Stimulated activated CD4-positive, alpha-beta T cell treated with anti-CD3 and anti-CD28 coated beads, Interleukin-2, amount 100 ng/mL, for 48 hours (primary cell): ENCODE measurements at places on chromosomes 5 and 9.
A peak's percentile ranks its signal among the peaks of the same experiment; 100 is the strongest.

DNA sequence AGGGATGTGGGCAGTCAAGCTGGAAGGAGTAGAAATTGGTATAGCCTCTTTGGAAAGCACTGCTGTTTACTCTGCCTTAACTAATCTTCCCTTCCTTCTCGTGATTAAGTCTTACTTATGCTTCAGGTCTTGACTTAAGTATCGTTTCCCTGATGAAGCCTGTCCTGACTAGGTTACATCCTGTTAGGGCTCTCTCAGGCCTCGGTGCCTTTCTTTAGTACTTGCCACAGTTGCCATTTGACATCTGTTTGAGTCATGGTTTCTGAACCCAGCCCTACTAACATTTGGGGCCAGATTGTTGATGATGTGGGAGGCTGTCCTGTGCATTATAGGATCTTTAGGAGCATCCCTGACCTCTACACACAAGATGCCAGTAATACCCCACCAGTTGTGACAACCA is 94.4 kb downstream of the GAPVD1 start:
- DNase-seq = no peak

DNA sequence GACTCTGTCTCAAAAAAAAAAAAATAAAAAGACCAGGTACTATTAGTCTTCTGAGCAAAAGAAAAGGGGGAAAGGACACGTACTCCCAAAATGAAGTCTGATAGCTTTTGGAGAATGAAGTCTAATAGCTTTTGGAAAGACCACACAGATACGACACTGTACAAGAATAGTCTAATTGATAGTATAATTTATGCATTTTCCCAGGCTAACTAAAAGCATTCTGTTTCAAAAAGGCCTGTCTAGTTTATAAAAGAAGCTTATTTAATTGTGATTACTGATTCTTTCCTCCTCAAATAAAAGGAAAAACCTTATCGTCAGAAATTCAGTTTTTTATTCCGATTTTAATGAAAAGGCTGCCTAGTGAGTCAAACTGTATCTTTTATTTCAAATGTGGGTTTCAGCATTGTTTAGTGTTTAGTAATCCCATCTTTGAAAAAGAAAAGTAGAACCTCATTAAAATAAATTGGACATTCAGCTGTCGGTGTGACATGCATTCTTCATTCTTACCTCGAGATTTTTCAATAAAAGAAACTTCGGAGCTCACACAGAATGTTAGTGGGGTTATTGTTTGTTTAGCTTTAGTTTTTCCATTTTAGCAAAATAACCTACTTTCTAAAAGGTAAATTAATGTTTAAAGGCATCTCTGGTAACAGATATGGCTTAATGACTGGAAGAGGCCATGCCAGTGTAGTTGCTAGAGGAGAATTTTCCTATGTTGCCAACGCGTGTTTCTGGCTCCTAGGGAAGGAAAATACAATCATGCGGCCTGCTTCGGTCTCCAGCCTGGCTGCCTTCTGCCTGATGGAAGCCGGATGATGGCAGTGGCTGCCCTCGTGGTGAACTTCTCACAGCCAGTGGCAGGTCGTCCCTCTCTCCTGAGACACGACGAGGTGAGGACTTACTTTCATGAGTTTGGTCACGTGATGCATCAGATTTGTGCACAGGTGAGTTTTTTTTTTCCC is 70.0 kb downstream of the NLN start:
- no peak for DNase-seq

GRCh38 chr5:103539376-103540330 is 22.9 kb downstream of the NUDT12 start:
- DNase-seq = no peak

DNA sequence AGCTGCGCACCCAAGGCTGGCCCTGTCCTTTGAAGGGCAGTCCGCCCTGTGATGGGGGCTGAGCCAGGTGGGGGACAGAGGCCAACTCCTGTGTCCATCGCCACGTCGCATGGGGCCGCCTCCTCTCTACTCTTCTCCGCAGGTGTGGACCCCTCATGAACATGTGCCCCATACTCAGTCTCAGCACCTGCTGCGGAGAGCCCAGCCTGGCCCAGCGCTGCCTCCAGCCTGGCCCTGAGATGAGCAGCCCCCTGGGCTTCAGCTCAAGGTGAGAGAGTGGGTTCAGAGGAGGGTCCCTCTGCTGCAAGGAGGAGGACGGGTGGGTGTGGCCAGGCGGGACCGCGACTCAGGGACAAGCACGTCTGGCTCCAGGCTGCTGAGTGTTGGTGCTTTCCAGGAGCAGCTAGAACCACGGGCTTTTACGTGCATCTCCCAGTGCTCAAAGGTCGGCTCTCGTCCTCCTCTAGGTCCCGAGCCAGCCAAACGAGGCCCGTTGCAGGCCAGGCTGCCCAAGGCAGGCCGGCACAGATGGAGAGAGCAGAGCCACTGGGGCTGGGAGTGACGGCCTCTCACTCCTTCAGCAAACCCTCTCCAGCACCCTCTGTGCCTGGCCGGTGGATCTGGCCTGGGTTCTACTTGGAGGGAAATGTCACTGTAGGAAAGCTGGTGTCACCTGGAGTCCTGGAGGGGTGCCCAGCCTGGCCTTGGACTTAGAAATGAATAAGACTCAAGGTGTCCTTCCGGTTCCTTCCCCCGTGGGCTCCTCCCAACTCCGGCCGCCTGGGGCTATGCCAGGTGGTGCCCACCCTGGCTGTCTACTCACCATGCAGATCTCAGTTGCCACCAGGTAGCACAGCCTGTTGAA is 48.9 kb upstream of the RNF130 start:
- no peak for DNase-seq

DNA sequence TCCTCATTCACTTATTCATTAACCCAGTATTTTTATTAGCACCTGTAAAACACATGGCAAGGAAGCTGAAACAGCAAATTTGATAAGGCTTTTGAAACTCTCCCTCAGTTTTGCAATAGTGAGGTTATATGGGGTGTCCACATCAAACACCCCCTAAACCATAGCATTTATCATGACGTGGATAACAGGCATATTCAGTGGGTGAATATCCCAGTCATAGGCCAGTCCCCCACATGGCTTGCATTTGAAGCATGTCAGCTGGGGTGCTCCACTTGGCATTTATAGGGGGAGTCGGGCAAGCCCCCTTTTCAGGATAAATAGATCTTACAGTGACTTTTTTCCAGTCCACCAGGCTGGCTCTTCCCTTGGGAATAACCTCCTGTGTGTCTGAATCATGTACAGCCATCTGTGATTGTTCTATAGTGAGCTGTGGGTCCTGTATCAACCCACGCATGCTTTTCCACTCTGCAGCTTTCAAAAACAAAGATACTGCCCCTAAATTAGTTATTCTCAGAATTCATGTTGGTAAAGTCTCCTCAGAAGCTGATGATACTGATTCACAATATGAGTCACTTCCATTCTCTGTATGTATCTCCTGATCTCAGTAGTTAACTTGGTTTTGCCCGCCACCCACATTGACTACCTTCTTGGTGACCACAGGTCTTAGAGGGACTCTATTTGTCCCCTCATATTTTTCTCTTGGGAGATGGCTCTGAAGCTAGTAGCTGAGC is 84.4 kb upstream of the SPIN1 start:
- DNase-seq = peak; percentile 23

DNA sequence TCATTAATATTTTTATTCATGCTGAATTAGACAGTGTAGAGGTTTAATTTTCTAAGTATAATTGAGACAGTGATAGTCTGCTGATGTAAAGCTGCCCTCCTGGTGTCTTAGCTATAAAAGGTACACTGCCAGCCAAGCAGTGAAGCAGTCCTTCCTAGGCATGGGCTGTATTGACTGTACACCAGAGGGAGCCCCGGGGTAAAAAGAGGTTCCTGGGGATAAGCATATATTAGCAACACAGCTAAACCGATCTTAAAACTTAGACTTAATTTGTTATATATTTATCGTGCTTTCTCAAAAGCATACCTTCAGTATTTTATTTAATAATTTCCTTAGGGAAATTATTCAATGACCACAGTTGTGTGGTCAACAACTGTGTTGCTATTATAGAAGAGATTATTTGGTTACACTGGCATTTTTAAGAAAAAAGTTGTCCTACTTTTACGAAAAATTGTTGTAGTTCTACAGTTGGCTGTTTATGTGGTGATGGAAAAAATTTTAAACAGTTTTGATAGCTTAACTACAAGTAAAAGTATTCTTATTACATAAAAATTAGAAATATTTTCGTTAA is 68.8 kb downstream of the ELL2 start:
- DNase-seq = no peak

DNA sequence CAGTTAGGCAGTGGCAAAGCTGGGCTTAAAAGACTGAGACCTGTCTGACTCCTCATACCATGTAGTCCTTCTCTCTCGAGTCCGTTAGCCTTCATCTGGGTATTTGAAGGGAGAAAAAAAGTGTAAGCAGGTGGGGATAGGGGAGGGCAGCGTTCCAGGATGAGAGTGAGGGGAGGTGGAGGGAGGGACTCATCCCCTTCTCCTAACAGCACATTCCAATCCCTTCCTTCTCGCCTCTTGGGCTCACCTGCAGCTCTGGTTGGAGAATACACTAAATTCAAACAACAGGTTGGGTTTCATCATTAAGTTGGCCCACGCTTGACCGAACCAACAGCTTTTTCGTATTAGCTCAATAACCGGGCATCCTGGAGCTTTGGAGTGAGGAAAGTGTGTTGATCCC is 3.6 kb downstream of the NEURL1B start:
- DNase-seq = no peak
